ENCODE measurements at places on chromosomes 2 and 18. TPM values are rescaled to one million over a fixed set of nuclear protein-coding genes. Genes with fewer than 3 reads are reported as not detected.

DNA sequence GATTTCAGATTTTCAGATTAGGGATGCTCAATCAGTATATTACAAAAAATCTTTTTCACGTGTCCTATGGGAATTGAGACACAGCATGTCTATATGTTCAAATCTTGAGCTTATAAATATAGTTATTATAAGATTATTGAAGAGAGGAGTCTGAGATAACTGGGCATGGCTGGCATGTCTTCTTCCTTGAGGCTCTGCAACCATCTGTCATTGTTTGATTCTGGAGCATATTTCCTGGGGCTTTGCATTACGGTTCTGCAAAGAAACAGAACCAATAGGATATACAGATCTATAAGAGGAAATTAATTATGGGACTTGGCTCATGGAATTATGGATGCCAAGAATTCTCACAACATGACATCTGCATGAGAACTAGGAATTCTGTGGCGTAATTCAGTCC is 386.1 kb downstream of the SOCS6 start:
- DNase-seq, result no peak
- H3K4me3 ChIP-seq, result no peak overlapping the region
- no peaks in the 10 kb centered on the region for H3K27me3 ChIP-seq
- H3K36me3 ChIP-seq, result peaks cover 31% of the 10 kb centered on the region
- peak overlapping the region; percentile 13 for H3K27ac ChIP-seq

Gene PROM2
- polyA plus RNA-seq, result not detected

Gene RIT2
- polyA plus RNA-seq, result not detected

- no peak overlapping the region for H3K4me3 ChIP-seq
- peaks cover 11% of the 10 kb centered on the region for H3K4me1 ChIP-seq
- no peaks in the 10 kb centered on the region for H3K27me3 ChIP-seq
Measured at GRCh38 chr2:3324404-3325281, 53.0 kb downstream of the EIPR1 start.

GRCh38 chr2:63596401-63596883 is 7.7 kb downstream of the MDH1 start:
- no peak overlapping the region for H3K4me3 ChIP-seq
- peaks cover 77% of the 10 kb centered on the region for H3K36me3 ChIP-seq
- H3K27ac ChIP-seq, result no peak overlapping the region
- DNase-seq, result no peak
- peaks cover 24% of the 10 kb centered on the region for H3K4me1 ChIP-seq

GRCh38 chr2:201972621-201973255 is 60.9 kb upstream of the FZD7 start:
- peaks cover 6% of the 10 kb centered on the region for H3K27me3 ChIP-seq
- DNase-seq, result no peak
- no peaks in the 10 kb centered on the region for H3K4me1 ChIP-seq
- no peak overlapping the region for H3K27ac ChIP-seq
- H3K36me3 ChIP-seq, result no peaks in the 10 kb centered on the region

DNA sequence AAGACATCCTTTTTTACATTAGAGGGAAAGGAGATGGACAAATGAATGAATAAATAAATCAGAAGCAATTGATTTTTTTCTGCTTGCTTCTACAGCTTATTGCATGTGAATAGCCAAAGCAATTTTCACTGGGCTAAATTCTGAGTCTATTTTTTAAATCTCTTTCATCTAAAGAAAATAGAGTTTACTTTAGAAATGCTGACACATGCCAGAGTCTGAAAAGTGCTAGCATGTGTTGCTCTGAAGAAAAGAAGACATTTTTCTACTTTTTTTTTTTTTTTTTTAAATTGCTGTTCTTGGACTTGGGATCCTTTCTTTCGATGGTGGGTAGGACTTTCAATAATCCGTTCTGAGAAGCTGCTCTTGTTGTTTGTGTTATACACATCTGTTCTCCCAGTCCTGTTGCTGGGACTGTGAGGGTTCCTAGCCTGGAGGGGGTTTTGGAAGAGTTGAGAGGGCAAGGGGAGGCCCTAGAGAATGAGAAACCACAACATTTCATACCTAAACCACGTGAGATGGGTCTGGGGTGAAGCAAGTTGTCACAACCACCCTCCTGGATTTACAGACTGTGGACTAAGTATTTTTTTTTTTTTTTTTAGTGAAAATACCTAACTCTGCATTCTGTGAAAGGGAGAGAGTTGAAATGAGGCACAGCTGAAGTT is 193.5 kb downstream of the PRKCE start:
- H3K4me3 ChIP-seq, result no peak overlapping the region
- H3K4me1 ChIP-seq, result peaks cover 9% of the 10 kb centered on the region
- H3K27ac ChIP-seq, result no peak overlapping the region
- DNase-seq, result no peak
- peaks cover 10% of the 10 kb centered on the region for H3K36me3 ChIP-seq

Gene TMEM247
- not detected for polyA plus RNA-seq

Gene FAM110C
- polyA plus RNA-seq, result not detected

- no peaks in the 10 kb centered on the region for H3K4me1 ChIP-seq
- peaks cover 7% of the 10 kb centered on the region for H3K27me3 ChIP-seq
- H3K27ac ChIP-seq, result no peak overlapping the region
- H3K36me3 ChIP-seq, result no peaks in the 10 kb centered on the region
- no peak overlapping the region for H3K4me3 ChIP-seq
- DNase-seq, result no peak
Measured at GRCh38 chr2:36616947-36617346, 19.0 kb upstream of the FEZ2 start.

Gene GPR75
- polyA plus RNA-seq, result not detected

- H3K27ac ChIP-seq, result no peak overlapping the region
- no peak overlapping the region for H3K4me3 ChIP-seq
- no peak for DNase-seq
Measured at GRCh38 chr2:86293612-86294011, 43.8 kb downstream of the REEP1 start.

Gene MATN3
- polyA plus RNA-seq, result not detected

- no peak overlapping the region for H3K4me3 ChIP-seq
- peaks cover 6% of the 10 kb centered on the region for H3K27me3 ChIP-seq
- no peak overlapping the region for H3K27ac ChIP-seq
- no peaks in the 10 kb centered on the region for H3K4me1 ChIP-seq
- DNase-seq, result no peak
Measured at GRCh38 chr18:45540125-45540524, 75.2 kb upstream of the SLC14A2 start.

Gene AGXT
- not detected for polyA plus RNA-seq

GRCh38 chr2:4464634-4465266 is 761.4 kb downstream of the DCDC2C start:
- DNase-seq, result no peak
- H3K4me1 ChIP-seq, result no peaks in the 10 kb centered on the region
- H3K4me3 ChIP-seq, result no peak overlapping the region
- no peak overlapping the region for H3K27ac ChIP-seq
- H3K36me3 ChIP-seq, result no peaks in the 10 kb centered on the region
- peaks cover 4% of the 10 kb centered on the region for H3K27me3 ChIP-seq

DNA sequence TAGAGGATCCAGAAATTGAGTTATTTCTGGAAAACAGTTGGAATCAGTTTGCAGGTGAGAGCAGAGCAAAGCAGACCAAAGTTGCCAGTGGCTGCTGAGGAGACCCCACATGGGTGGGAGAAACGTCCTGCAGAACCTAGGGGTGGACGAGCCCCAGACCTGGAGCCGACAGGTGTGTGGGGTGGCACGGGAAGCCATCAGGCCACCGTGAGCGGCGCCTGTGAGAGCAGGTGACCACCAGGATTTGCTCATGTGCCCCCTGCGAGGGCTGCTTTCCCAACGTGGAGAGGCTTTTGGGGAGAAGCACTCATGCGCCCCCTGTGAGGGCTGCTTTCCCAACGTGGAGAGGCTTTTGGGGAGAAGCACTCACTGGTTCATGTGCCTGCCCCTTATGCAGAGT is 116.8 kb upstream of the NFATC1 start:
- no peak overlapping the region for H3K27ac ChIP-seq
- no peaks in the 10 kb centered on the region for H3K27me3 ChIP-seq
- DNase-seq, result no peak
- H3K4me1 ChIP-seq, result no peaks in the 10 kb centered on the region

GRCh38 chr18:61753373-61753772 is 139.4 kb downstream of the RNF152 start:
- H3K4me1 ChIP-seq, result no peaks in the 10 kb centered on the region
- peaks cover 20% of the 10 kb centered on the region for H3K27me3 ChIP-seq
- no peak for DNase-seq
- no peaks in the 10 kb centered on the region for H3K36me3 ChIP-seq
- peak overlapping the region; percentile 32 for H3K27ac ChIP-seq
- H3K4me3 ChIP-seq, result no peak overlapping the region

- no peaks in the 10 kb centered on the region for H3K27me3 ChIP-seq
- DNase-seq, result no peak
- no peaks in the 10 kb centered on the region for H3K36me3 ChIP-seq
- H3K4me3 ChIP-seq, result no peak overlapping the region
- H3K4me1 ChIP-seq, result peaks cover 1% of the 10 kb centered on the region
- H3K27ac ChIP-seq, result no peak overlapping the region
Measured at GRCh38 chr18:34873986-34874580, 164.0 kb downstream of the DTNA start.

DNA sequence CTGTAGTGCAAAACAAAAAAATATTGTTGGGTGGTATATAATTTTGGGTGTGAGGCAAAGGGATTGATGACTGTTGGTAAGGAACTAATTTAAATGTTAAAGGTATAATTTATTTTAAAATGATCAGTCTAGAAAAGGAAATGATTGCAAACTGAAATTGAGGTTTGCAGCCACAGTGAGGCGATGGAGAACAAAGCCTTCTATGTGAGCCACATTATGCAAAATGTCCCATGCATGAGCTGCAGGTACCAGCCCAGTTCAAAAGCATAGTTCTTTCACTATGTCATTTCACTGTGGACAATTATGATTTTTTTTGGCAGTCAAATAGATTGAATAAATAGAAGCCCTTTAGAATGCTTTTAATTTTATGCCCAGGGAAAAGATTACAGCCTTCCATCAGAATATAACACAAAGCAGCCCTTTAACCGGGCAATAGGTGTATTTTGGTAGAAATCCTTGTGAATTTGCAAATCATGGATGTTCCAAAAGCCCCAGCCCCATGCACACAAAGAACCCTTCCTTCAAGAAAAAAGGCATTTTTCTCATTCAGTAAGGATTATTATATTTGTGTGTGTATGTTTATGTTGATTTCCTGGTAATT is 1.7 kb downstream of the MAP2 start:
- H3K4me3 ChIP-seq, result no peak overlapping the region
- H3K36me3 ChIP-seq, result no peaks in the 10 kb centered on the region
- peaks cover 25% of the 10 kb centered on the region for H3K27me3 ChIP-seq
- H3K4me1 ChIP-seq, result peaks cover 17% of the 10 kb centered on the region
- no peak overlapping the region for H3K27ac ChIP-seq
- no peak for DNase-seq

GRCh38 chr18:35592298-35592697 is 10.8 kb downstream of the GALNT1 start:
- DNase-seq, result no peak
- H3K4me1 ChIP-seq, result peaks cover 53% of the 10 kb centered on the region
- no peak overlapping the region for H3K4me3 ChIP-seq
- H3K27me3 ChIP-seq, result no peaks in the 10 kb centered on the region

DNA sequence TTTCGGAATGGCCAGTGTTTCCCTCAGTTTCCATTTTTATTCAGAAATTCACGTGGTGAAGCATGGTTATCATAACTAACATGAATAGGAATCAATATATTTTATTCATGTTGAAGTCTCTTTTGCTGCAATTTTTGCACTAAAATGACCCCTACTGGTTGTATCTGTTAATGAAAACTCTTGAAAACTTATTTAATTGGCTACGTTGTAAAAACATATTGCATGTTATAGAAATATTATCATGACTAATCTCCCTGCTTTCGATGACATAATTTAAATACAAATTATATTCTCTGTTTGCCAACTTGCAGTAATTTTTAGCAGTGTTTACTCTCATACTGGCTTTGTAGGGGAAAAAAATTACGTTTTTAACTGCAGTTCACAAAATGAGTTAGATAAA is 3.5 kb downstream of the CRIM1 start:
- no peaks in the 10 kb centered on the region for H3K36me3 ChIP-seq
- H3K27ac ChIP-seq, result no peak overlapping the region
- H3K27me3 ChIP-seq, result peaks cover 65% of the 10 kb centered on the region
- peak overlapping the region; percentile 25 for H3K4me3 ChIP-seq

- peak overlapping the region; percentile 44 for H3K27ac ChIP-seq
- DNase-seq, result no peak
- H3K4me3 ChIP-seq, result no peak overlapping the region
- no peaks in the 10 kb centered on the region for H3K27me3 ChIP-seq
- H3K4me1 ChIP-seq, result peaks cover 9% of the 10 kb centered on the region
- H3K36me3 ChIP-seq, result no peaks in the 10 kb centered on the region
Measured at GRCh38 chr2:222572264-222572721, 83.6 kb downstream of the FARSB start.

DNA sequence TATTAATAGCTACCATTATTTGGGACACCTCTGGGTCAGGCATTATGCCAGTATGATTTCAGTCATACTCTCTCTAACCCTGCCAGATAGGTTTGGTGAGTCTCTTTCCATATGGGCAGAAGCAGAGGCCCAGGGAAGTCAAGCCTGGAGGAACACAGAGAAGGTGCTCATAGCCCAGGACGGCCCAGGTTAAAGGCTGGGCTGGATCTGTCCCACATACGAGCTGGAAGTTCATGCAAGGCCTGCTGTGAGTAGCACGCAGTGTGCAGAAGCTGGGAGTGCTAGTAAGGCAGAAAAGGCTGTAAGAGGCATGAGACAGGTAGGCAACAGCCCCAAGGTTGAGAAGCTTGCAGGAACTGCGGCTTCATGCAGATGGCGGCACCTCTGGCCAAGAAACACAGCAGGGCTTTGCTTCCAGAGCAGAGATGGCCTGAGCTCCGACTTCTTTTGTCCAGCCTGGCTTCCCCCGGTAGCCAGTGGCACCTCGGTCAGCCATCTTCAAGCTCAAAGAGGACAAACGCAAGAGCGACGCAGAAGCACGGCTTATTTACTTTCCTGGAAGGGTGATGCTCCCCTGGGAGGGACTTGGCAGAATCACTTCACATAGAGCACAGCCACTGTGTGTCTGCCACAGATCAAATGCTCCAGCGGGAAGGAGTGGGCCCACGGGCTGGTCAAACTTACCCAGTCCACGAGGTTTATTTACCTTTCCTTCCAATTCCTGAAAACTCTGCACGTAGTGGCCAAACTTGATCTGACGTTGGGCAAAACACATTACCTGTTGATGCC is 58.5 kb upstream of the MAP4K4 start:
- H3K27ac ChIP-seq, result no peak overlapping the region
- no peak overlapping the region for H3K4me3 ChIP-seq
- no peak for DNase-seq
- peaks cover under 1% of the 10 kb centered on the region for H3K4me1 ChIP-seq
- no peaks in the 10 kb centered on the region for H3K27me3 ChIP-seq

Gene CD207
- not detected for polyA plus RNA-seq
